Left lobe of liver (tissue), 2 donors: ENCODE measurements at places on chromosomes 2 and 18. TPM values are rescaled to one million over a fixed set of nuclear protein-coding genes. Genes with fewer than 3 reads are reported as not detected.

GRCh38 chr2:17617516-17617915 is 77.0 kb downstream of the VSNL1 start:
- DNase-seq, result no peak

- DNase-seq, result no peak
Observed at GRCh38 chr2:31349160-31349559, 65.4 kb downstream of the XDH start.

GRCh38 chr2:225337183-225337582 is 62.3 kb upstream of the NYAP2 start:
- DNase-seq, result no peak

GRCh38 chr2:144745424-144745823 is 225.5 kb upstream of the ZEB2 start:
- no peak for DNase-seq

DNA sequence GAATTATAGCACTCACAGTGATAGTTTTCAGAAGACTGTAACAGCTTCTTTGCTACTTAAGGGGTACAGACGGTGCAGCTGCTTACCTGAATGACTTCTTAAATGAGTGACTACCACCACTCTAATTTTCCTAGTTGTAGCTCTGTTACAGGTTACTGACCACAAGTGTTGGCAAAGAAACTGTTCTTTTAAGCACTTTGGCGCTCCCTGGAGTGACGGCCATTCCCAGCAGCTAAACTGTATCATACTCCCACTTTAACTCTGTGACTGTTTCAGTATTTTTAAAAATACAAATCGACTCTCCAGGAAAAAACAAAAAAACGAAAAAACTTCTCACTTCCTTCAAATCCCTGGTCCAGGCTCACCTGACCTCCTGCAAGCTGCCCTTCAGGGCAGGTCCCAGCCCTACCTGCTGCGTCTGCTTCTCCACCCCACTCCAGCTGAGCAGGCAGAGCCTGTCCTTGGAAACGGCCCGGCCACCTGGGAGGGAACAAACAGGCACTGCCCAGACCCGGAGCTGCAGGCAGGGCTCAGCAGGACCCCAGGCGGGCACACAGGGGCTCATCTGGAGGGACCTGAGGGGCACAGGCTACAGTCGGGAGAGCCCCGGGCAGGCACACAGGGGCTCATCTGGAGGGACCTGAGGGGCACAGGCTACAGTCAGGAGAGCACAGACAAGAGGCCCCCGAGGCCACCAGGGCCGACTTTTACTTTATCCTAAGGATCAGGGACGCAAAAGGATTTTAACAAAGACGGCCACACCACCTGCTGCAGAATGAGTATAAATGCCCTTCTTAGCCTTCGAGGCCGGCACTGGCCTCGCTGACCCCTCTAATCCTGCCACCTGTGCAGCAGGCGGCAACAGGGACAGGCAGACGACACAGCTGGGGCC is 24.5 kb downstream of the SLC66A2 start:
- DNase-seq, result peak; percentile 38

DNA sequence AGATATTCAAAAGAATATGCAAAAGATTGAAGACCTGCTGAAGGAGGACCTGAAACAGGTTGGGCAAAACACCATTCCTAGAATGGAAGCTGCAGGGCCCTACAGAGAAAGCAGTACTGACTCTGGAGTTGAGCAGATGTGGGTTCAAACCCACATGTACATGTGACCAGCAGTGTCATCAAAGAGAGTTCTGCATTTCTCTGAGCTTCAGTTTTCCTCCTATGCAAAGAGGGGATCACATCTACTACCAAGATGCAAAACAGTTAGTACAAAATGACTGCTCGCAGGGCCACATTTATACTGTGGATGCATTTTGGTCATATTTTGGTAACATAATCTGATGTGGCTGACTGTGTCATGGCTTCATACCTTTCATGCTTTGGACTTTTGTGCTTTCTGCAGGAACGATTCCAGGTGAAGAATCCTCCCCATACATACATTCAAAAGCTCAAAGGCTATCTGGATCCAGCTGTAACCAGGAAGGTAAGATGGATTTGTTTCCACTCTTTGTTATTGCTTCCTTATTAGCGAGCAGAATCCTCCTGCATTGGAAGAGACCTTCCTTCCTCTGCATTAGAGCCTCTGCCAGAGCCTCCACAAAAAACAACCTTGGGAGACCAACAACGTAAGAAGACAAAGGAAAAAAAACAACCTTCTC is 174.8 kb downstream of the PRPF40A start:
- no peak for DNase-seq

DNA sequence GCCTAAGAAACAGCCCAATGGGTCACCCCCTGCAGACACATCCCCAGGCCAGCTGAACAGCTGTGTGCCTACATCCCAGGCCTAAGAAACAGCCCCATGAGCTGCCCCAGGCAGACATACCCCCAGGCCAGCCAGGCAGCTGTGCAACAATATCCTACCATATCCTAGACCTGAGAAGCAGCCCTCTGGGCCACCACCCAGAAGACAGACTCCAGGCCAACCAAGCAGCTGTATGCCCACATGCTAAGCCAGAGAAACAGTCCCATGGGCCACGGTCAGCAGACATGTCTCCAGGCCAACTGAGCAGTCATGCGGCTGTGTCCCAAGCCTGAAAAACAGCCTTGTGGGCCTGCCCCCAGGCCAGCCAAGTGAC is 205.5 kb downstream of the ATAD2B start:
- DNase-seq, result no peak

GRCh38 chr18:60024345-60024744 is 124.5 kb downstream of the PMAIP1 start:
- no peak for DNase-seq

GRCh38 chr18:79786786-79787526 is 10.8 kb upstream of the KCNG2 start:
- DNase-seq, result no peak

DNA sequence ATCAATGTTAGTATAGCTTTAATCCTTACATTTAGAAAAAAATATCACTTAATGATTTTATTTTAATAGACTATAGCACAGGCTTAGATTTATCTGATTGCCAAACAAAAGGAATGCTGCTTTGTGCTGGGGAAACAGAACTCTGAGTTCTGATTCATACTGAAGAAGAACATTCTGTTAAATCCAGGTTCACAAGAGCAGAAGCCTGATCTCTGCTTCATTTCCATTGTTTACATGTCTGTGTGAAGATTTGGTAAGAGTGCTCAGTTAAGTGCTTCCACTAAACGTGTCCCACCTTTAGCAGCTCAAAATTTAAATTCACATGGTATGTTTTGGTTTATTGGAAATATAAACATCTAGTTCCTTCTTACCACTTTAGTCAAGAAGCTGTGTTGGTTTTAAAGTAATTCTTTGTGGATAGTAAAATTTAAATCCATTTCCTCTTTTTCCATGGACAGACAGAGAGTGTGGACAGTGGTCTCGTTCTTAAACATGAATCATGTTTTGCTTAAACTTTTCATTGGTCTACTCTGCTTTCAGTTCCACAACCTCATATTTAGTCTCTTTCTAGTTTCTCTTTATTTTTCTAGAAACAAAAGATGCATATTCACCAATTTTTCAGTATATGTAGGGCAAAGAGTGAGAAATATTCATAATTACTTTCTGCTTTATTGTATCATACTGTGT is 59.1 kb downstream of the NYAP2 start:
- DNase-seq, result no peak

DNA sequence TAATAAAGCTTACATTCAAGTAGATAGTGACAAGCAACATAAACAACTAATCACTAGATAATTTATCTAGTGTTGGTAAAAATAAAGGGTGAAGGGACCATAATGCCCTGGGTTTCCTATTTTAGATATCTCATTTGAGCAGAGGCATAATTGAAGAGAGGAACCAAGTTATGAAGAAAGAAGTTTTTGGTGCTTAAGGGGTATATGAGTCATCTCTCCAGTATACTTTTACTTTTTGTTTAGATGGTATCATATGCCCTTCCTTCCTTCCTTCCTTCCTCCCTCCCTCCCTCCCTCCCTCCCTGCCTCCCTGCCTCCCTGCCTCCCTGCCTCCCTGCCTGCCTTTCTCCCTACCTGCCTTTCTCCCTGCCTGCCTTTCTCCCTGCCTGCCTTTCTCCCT is 1053.5 kb upstream of the CELF4 start:
- DNase-seq, result no peak

GRCh38 chr2:144370937-144371584 is 148.9 kb downstream of the ZEB2 start:
- DNase-seq, result no peak

DNA sequence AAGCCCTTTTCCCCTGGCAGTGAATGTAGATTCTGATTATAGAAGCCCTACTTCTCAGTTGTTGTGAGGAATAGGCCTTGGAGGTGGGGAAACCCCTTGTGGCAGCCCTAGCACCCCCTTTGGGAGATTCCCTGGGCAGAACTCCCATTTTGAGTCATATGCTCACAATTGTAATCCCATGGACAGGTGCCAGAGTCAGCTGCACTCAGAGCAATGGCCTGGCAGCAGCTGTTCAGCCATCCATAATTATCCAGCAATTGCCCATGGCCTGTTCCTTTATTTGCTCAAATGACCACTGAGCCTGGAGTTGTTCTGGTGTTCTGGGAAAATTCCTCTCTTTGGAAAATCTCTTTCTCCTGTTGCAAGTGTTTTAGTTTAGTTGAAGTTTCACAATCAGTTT is 71.7 kb downstream of the PTRHD1 start:
- DNase-seq, result peak; percentile 71

- DNase-seq, result no peak
Observed at GRCh38 chr2:143128681-143129580, at the start of gene ARHGAP15. Gene ARHGAP15 (plus strand): TSS chr2:143129419.

DNA sequence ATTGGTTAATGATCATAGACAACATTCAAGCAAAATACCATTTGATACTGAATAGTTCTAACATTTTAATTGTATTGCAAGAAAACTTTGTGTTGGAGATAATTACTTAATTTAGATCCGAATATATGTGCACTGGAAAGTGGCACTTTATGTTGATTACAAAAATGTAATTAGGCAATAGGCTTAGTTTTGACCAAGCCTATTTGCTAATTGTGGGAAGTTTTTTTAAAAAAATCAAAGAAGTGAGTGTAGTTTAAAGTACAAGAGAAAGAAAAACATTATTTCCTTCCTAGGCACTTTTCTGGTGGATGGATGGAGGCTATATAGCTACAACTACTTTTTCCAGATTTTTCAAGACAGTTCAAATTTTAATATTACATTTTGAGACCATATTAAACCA is 18.3 kb upstream of the PELI1 start:
- no peak for DNase-seq

DNA sequence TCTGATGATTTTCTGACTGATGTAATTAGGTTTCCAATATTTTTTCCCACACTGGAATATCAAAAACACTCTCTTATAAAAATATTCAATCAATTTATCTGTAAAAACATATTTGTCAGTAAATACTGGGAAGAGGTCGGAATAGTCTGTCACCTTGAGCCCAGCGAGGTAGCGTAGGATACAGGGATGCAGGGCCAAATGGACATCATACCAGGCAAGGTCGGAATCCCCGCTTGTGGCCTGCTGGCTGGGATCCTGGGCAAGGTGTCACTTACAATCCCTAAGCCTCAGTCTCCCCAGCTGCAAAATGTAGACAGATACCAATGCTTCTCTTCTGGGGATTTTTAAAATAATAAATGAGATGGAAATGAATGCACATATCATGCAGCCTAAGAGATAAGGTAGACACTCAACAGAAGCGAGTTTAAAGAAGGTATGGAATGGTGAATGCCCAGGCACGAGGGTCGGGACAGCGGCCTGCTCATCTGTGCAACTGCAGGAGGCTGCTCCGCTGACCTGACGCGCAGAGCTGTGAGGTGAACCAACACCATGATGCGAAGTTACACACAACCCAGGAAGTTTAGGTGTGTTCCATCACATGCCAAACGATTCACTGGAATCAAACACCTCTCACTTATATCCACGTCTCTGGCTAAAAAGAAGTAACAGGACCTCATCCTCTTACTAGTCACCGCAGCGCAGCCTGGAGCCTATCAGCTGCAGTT is 98.2 kb downstream of the EIPR1 start:
- DNase-seq, result no peak

- no peak for DNase-seq
Observed at GRCh38 chr2:230765611-230766300, 53.1 kb downstream of the CAB39 start.

- DNase-seq, result no peak
Observed at GRCh38 chr2:42904576-42904876, 112.1 kb upstream of the HAAO start.

DNA sequence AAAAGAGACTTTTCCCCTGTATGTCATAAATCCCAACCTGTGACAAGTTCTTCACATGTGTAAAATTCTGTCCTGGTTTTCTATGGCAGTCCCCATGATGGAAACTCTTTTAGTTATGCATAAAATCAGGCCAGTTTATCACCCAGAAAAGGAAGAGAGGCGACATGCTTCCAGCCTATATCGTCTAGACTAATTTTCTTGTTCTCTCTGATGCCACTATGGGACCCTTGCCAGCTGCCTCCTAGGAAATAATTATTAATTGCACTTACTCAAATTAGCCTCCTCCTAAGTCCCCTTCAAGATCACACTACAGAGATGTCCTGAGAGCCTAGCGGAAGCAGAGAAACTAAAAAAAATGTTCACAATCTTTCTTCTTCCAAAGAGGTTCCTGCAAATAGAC is 722.4 kb downstream of the NRXN1 start:
- DNase-seq, result no peak

DNA sequence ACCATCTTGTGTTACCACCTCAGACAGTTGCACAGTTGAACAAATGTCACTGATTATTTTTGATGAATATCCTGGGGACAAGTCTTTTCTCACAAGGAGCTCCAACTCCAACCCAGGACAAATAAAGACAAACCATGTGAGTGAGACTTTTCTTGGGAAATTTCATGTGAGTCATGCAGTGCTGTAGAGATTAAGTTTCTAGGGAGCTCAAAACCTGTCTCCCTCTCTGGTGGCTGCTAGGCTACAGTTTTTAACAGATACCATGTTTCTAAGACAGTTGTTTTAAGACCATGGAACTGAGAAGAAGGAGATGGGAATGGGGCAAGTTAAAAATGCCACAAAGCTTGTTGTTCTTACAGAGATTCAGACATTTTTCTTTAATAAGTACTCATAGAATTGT is 255.5 kb downstream of the RIT2 start:
- no peak for DNase-seq

- no peak for DNase-seq
Observed at GRCh38 chr2:240371129-240372000, 64.1 kb upstream of the GPC1 start.

The GREB1L gene
- 4.3 TPM for total RNA-seq

The DYSF gene
- total RNA-seq, result 30.0 TPM

The TAF4B gene
- total RNA-seq, result 0.20 TPM

The CENPA gene
- 0.33 TPM for total RNA-seq

The IL36B gene
- not detected for total RNA-seq

The TXNDC2 gene
- total RNA-seq, result not detected
